ENCODE measurements at places on chromosomes 2 and 18.
A peak's percentile ranks its signal among the peaks of the same experiment; 100 is the strongest.

DNA sequence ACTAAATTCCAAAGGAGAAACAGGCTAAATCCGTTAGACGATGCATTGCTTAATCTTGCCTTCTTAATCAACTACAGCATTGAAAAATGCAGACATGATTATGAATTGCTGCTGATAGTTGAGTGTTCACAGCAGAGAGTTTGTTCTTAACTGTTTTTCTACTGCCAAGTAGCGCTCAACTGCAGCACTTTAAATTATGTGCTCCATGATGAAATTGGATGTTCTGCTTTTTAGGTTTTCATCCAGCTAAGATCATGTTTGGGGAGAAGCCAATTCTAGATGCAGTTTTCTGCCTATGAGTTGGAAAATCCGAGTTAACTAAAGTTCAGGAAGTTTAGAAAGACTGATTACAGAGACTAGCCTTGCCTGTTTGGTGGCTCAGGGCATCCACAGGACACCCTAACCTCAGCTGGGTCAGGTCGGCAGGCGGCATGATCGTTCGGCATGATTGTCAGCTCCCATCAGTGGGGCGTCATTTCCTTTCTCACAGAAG, 119.4 kb upstream of the PIEZO2 start:
- DNase-seq: no peak

DNA sequence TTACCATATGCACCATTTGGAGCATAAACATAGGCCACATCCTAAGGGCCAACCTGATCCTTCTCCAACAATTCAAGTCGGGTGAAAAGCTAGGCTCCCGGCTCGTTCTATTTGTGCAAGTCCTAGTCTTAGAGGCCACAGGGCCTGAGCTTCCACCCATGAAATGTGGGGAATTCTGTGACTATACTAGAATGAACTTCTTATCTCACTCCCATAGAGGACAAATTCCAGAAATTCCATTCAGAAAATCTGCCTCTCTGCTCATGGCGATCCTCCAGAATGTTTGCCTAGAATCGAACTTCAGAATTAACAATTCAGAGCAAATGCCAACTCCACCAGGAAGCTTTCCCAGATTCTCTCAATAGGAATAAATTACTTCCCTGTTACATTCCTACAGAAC, 187.9 kb downstream of the BCL11A start:
- DNase-seq: no peak

GRCh38 chr2:150212722-150213171, 274.7 kb downstream of the RND3 start:
- DNase-seq: no peak

DNA sequence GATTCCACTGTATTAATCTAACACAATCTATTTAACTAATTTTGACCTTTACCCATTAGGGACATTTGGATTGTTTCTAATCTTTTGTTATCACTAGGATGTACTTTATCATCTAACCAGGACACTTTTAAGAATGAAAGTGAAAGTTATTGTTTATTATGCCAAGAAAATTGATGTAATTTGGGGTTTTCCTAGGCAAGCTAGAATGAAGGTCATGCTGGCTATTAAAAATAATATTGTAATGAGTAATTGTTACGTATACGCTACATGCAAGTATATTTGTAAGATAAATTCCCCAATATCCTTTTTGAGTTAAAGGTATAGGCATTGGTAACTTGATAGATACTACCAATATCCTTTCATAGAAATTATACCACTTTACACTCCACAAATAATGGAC, 74.6 kb downstream of the COL5A2 start:
- DNase-seq: no peak

DNA sequence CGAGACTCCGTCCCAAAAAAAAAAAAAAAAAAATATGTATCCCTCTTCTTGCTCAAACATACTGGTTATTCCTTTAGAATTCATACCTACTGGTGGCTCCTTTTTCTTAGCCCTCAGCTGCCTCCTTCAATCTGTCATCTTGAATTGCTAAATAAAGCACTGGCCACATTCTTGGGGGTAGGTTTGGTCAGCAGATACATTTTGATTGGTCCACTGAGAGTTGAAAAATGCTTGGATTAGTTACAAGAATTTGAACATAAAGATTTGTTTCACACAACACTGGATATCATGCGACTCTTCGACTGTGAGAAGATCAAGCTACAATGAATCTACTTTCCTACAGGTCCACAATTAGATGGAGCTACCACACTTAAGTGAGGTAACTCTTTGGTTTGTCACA, 906.1 kb upstream of the SLC39A10 start:
- DNase-seq: no peak

DNA sequence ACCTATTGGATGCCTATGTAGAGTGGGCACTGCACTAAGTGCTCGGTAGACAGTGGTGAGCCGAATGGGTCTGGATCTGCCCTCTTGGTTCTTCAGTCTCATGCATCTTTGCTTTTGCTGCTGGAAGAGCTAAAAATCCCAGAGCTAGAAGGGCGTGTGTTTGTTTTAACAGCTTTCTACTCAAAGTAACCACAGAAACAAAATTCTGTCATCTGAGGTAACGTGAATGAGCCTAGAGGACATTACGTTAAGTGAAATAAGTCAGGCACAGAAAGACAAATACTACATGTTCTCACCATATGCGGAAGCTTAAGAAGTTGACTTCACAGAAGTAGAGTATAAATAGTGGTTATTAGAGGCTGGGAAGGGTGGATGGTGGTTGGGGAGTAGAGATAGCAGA, 119.8 kb downstream of the PLB1 start:
- DNase-seq: no peak

DNA sequence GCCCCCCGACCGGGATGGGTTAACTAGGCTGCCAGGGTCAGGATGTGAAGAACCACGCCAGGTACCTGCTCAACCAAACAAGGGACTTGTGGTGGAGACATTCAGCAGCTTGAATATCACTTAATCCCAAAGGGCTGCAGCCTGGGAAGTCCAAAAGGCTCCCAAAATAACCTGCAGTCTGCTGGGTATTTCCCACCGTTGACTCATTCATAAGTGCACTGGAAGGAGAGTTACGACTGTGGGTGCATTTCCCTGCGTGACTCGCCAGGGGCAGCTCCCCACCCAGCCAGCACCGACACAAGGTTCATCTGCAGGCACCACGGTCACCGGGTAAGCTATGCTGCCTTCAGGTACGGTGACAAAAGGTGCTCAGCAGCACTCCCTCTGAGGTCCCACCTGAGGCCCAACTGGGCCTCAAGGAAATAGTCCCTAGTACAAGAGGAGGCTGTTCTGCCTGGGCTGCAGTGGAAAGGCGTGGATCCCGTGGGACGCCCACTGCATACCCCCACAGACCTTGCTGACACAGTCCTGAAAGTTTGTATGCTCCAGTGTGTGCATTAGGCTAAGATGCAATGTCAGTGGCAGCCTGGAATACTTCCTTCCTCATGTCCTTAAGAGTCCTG, 86.5 kb downstream of the UXS1 start:
- no peak for DNase-seq

- DNase-seq: no peak
These were observed 68.6 kb downstream of the SLC40A1 start for GRCh38 chr2:189511960-189512319.

DNA sequence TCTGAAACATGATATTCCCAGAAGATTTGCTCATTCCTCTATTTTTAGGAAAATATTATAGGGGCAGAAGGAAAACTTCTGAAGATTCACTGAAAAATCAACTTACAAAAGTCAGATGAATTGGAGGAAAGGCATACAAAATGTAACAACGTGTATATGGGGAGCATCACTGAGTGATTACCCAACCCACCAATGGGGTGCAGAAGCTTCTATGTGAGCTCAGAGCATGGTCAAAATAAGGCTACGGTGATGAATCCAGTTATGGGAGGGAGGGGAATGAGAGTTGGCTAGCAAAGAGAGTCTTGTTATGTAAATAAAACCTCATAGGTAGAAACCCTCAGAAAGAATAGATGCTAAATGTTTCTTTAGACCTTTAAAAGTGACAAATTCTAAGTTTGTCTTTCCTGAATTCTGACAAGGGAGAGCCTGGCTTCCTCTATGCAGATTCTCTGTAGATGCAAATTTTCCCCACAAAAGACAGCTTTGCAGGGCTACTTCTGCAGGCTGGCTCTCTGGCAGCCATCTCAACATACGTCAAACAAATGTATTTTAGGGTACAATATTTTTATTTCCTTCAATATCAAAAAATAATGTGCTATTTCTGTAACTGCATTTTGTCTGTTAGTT, 171.4 kb upstream of the NDUFV2 start:
- no peak for DNase-seq

GRCh38 chr18:63148449-63149301, 170.9 kb downstream of the BCL2 start:
- peak; percentile 67 for DNase-seq

DNA sequence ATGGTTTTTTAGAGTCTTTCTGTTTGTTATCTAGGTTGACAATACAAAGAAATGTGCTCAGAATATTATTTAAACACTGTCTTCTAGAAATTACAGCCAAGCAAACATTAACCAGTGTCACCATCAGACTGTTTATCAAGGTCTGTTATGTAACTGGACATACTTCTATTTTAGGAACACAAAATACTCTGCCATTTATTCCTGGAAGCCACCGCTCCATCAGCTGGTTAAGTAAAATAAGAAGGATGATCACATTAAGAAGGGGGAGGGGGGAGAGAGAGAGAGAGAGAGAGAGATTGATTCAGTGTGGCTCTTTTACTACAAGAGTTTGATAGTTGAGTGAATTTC, 47.9 kb downstream of the MBP start:
- DNase-seq: no peak

DNA sequence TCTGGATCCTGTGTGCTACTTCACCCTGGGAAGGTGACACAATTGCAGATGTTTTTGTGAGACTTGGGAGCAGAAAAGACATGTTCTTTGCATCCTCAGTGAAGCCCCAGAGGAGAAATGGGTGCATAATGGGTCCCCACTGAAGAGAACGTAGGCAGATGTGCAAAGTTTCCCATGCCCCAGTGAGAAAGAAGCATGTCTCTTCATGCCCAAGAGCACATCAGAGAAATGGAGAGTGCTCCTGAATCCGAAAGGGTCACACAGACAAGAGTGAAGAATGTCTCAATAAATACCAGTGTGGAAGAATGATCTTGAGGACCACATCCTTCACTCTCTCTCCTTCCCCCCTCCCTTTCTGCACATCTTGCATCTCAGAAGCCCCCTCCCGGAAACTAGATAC, 167.7 kb downstream of the TMEM247 start:
- DNase-seq: no peak

DNA sequence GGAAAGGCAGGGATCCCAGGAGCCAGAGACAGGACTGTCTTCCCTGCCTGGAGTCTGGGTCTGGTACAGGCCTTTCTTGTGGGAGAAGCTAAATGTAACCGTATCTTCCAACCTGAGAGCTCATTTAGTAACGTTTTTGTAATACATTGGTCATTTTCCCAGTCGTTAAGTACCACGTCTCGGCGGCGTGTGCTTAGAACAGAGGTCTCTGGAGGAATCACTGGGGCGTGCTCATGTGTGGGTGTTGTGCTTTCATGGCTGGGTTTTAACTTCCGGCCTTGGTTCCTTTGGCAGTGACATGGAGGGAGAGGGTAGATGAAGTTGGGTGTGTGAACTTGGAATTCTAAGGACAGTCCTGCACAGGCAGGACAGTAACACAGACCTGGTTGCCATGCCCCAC, 79.7 kb downstream of the NCK2 start:
- no peak for DNase-seq

DNA sequence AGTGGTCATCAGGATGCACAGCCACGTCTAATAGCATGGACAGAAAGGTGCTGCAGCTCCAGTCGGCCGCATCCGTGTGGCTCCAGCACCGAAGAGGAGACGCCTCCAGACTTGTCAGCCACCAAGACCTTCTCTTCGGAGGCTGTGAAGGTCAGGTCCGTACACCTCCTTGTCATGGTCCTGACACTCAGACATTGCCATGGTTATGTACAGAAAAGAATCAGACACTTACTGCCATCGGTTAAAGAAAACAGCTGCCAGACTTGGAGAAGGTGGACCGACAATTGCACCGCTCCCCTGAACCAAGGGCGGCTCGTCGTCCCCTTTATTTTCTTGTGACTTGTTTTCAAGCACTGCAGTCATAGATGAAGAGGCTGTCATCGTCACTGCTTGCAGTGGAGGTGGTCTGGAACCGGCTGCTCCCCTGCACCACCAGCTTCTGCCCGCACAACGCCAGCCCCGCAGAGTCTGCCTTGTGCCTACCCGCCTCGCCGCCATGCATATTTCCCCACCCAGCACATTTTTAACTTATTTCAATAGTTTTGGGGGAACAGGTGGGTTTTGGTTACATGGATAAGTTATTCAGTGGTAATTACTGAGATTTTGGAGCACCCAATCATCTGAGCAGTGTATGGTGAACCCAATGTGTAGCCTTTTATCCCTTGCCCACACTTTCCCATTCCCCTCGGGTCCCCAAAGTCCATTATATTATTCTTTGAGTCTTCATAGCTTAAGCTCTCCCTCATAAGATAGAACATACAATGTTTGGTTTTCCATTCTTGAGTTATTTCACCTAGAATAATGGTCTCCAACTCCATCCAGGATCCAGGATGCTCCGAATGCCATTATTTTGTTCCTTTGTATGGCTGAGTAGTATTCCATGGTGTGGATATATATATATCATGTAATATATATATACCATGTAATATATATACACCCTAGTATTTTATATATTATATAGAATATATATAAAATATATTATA, 18.1 kb downstream of the FBXO48 start:
- peak; percentile 35 for DNase-seq

DNA sequence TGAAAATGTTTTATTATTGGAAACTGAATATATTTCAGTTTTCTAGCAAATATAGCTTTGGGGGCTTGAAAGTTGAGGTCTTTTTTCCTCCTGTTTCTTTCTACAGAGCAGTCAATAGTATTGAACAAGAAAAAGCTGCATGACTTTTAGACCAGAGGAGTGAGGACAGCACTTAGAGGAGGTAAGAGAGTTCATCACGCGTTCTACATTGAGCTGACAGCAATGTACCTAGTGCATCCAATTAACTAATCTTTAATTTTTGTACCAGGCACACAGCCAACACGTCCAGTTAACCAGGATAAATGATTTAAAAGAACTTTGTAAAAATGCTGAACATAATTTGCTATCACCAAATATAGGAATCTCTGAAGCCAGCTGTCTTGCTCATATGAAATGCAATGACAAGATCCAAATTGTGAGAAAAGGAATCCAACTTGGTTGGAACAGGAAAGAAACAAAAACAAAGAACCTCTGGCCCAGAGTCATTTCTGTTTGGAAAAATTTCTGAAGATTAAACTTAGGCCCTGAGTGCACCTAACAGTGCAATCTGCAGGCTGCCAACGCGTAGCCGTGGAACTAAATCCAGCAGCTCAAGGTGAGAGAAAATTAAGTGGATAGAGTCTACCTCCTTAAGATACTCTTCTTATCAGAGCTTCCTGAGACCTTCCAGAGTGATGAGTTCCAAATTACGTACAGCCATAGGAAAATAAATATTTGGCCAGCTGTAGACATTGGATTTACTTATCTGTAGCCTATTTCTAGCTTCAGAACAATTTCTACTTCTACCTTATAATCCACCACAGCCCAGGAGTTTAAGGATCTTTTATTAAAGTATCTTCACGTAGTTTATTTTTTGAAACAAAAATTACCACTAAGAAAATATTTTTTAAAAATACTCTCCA, 20.6 kb upstream of the SPTBN1 start:
- no peak for DNase-seq
